ENCODE measurements at places on chromosomes 16 and 17. TPM values are rescaled to one million over a fixed set of nuclear protein-coding genes. Genes with fewer than 3 reads are reported as not detected.

The ACADVL gene
- total RNA-seq = 417 TPM

- peaks cover 21% of the 10 kb centered on the region for H3K27me3 ChIP-seq
- H3K27ac ChIP-seq = no peak overlapping the region
- no peaks in the 10 kb centered on the region for H3K4me1 ChIP-seq
- no peaks in the 10 kb centered on the region for H3K36me3 ChIP-seq
- no peak overlapping the region for H3K4me3 ChIP-seq
- DNase-seq = no peak
Measured at GRCh38 chr17:58268774-58269556, 11.8 kb downstream of the MPO start.

GRCh38 chr17:67109111-67109510, 64.8 kb downstream of the CACNG1 start:
- H3K27me3 ChIP-seq = no peaks in the 10 kb centered on the region
- peaks cover 51% of the 10 kb centered on the region for H3K36me3 ChIP-seq
- no peak for DNase-seq

- no peak overlapping the region for H3K27ac ChIP-seq
- H3K27me3 ChIP-seq = peaks cover 12% of the 10 kb centered on the region
- no peaks in the 10 kb centered on the region for H3K36me3 ChIP-seq
- peaks cover 4% of the 10 kb centered on the region for H3K4me1 ChIP-seq
- no peak overlapping the region for H3K4me3 ChIP-seq
Measured at GRCh38 chr16:10561001-10561400, 19.4 kb downstream of the EMP2 start.

The CIBAR2 gene
- not detected for total RNA-seq

DNA sequence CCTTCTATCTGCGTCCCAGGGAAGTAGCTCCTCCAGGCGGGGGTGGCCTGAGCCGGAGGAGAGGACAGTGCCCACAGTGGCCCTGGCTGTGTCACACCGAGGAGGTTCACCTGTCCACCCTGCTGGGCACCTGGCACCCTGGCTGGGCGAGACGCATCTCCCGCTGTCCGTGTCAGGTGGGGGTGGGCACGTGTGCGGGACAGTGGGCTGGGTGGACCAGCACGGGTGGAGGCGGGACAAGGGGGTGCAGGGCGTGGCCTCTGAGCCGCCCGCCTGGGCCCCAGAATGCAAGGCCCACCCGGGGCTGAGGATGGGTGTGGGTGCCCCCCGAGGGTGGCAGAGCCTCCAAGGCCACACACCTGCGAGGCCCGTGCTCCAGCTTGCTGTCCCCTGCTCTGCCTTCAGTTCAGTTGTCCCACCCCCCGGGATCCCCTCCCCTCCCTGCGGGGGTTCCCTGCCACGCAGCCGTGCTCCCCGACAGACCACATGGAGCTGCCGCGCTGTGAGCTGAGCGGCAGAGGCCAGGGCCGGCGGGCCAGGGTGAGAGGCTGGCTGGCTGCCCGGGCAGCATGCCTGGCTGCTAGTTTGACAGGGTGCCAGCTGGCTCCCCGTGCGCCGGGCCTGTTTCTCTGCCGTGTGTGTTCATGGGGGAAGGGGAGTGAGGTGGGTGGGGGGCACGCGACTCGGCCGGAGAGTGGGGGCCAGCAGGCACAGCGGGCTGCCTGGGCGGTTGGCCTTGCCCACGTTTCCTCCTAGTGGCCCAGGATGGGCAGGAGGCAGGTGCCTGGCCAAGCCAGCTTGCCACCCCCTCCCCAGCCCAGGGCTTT, 33.9 kb downstream of the BAHCC1 start:
- H3K27ac ChIP-seq = no peak overlapping the region
- H3K4me3 ChIP-seq = no peak overlapping the region
- peaks cover 17% of the 10 kb centered on the region for H3K27me3 ChIP-seq
- H3K4me1 ChIP-seq = peaks cover 3% of the 10 kb centered on the region
- H3K36me3 ChIP-seq = no peaks in the 10 kb centered on the region
